Thyroid gland (tissue), 4 donors: ENCODE measurements at places on chromosomes 11 and 22. TPM values are rescaled to one million over a fixed set of nuclear protein-coding genes. Genes with fewer than 3 reads are reported as not detected.
A peak's percentile ranks its signal among the peaks of the same experiment; 100 is the strongest.

- H3K4me1 ChIP-seq: peaks cover 2% of the 10 kb centered on the region
- H3K27ac ChIP-seq: no peak overlapping the region
- H3K27me3 ChIP-seq: no peaks in the 10 kb centered on the region
- no peaks in the 10 kb centered on the region for H3K36me3 ChIP-seq
Measured at GRCh38 chr11:5547982-5548381, 358 bp downstream of the OR52H1 start.

DNA sequence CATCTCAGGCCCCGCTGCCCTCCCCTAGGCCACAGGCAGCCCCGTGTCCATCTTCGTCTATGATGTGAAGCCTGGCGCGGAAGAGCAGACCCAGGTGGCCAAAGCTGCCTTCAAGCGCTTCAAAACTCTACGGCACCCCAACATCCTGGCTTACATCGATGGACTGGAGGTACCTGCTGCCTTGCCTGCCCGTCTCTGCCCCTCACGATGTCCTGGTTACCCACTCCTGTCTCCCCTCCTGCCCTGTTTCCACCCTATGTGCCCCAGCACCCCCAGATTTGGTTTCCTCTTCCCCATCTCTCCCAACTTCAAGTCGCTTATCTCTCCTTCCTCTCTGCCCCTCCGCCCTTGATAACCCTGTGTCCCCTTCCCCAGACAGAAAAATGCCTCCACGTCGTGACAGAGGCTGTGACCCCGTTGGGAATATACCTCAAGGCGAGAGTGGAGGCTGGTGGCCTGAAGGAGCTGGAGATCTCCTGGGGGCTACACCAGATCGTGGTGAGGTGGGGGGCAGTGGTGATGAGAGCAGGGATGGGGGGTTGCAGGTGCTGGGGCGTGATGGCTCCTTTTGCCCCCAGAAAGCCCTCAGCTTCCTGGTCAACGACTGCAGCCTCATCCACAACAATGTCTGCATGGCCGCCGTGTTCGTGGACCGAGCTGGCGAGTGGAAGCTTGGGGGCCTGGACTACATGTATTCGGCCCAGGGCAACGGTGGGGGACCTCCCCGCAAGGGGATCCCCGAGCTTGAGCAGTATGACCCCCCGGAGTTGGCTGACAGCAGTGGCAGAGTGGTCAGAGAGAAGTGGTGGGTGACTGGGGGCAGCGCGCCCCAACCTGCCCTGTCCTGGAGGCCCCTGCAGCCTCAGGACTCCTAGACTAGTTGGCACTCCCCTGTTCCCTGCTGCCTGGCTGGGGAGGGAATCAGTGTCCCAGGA, 930 bp downstream of the SCYL1 start:
- peaks cover 20% of the 10 kb centered on the region for H3K36me3 ChIP-seq
- H3K27ac ChIP-seq: peak overlapping the region; percentile 86
- no peaks in the 10 kb centered on the region for H3K27me3 ChIP-seq
- H3K4me3 ChIP-seq: peak overlapping the region; percentile 96

- H3K27ac ChIP-seq: no peak overlapping the region
- H3K4me3 ChIP-seq: no peak overlapping the region
- H3K36me3 ChIP-seq: no peaks in the 10 kb centered on the region
- H3K27me3 ChIP-seq: no peaks in the 10 kb centered on the region
- peaks cover 8% of the 10 kb centered on the region for H3K4me1 ChIP-seq
- DNase-seq: no peak
Measured at GRCh38 chr11:107842412-107843100, 16.0 kb downstream of the SLC35F2 start.

GRCh38 chr22:47091246-47091651, 328.8 kb downstream of the TBC1D22A start:
- no peak overlapping the region for H3K4me3 ChIP-seq
- DNase-seq: peak; percentile 85
- H3K27ac ChIP-seq: peak overlapping the region; percentile 99
- H3K4me1 ChIP-seq: peaks cover 39% of the 10 kb centered on the region

DNA sequence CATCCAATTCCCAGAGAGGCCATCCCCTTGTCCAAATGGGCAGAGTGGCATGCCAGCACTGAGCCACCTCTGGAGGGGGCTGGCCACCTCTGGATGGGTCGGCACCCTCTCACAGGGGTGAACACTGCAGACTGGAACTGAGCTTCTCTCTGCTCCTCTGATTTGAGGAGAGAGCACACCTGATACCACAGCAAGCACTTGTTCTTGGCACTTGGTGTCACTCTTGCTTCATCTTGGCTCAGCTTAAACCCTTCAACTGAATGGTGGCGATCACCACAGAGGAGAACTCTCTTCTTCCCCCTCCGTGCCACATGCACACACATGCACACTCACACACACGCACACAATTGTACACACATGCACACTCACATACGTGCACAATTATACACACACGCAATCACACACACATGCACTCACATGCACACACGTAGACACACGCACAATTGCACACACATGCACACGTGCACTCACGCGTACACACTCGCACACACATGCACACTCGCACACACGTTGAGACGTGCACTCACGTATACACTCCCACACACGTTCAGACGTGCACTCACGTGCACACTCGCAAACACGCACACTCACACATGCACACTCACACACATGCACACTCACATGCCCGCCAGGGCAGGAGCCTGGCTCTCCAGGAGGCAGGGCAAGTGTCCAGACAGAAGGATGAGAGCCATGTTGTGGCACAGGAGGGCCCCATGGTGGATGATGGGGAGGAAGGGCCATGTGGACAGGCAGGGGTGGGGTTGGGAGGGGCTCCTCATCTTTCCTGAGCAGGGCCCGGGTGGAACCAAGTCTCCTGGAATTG, 23.4 kb downstream of the OVOL1 start:
- H3K27ac ChIP-seq: no peak overlapping the region
- no peaks in the 10 kb centered on the region for H3K36me3 ChIP-seq
- DNase-seq: no peak
- no peak overlapping the region for H3K4me3 ChIP-seq
- H3K4me1 ChIP-seq: no peaks in the 10 kb centered on the region

DNA sequence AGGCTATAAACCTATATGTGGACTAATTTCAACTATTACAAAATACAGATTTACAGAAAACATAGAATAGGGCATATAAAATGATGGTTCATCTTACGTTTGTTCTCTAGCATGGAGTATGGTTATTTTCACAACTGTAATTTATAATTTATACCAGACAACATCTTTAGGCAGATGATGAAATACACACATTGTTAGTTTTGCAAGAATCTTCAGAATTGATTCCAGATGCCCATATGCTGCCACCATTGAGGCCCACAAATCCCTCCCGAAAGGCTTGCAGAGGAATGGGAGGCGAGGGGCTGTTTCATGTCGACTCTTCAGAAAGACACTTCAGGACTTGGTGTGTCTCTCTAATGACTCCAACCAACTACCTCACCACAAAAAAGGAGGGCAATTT, 6.2 kb downstream of the PTPN5 start:
- H3K27ac ChIP-seq: no peak overlapping the region
- no peaks in the 10 kb centered on the region for H3K27me3 ChIP-seq
- H3K4me3 ChIP-seq: no peak overlapping the region
- H3K36me3 ChIP-seq: no peaks in the 10 kb centered on the region

FBXO7 gene
- total RNA-seq: 321 TPM

GRCh38 chr11:23851216-23851615, 645.6 kb upstream of the LUZP2 start:
- no peaks in the 10 kb centered on the region for H3K36me3 ChIP-seq
- no peaks in the 10 kb centered on the region for H3K27me3 ChIP-seq
- no peaks in the 10 kb centered on the region for H3K4me1 ChIP-seq
- H3K4me3 ChIP-seq: no peak overlapping the region

DNA sequence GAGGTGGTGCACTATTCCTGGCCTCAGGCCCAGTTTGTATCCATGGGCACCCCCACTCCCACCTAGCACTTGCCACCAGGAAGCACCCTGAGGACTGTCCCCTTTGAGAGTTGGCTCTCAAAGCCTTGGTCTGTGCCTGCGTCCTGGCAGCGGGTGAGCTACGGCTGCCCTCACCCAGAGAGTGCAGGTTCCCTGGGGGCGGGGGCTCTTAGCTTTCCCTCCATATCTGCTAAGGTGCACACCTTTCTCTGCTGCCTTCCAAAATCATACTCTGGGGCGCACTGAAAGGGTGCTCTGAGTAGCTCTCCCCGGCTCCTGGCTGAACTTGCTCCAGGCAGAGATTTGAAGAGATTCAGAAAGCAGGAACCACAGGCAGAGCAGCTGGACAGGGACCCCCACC, 7.1 kb downstream of the KCNQ1 start:
- H3K27me3 ChIP-seq: no peaks in the 10 kb centered on the region
- no peak overlapping the region for H3K4me3 ChIP-seq
- H3K4me1 ChIP-seq: peaks cover 16% of the 10 kb centered on the region

TRIM29 gene
- total RNA-seq: 3.7 TPM

- no peaks in the 10 kb centered on the region for H3K27me3 ChIP-seq
- H3K4me1 ChIP-seq: no peaks in the 10 kb centered on the region
- no peak overlapping the region for H3K27ac ChIP-seq
- no peak overlapping the region for H3K4me3 ChIP-seq
- no peaks in the 10 kb centered on the region for H3K36me3 ChIP-seq
Measured at GRCh38 chr22:49052023-49052538, 775.6 kb downstream of the BRD1 start.

GRCh38 chr22:46738647-46739093, 618 bp upstream of the CERK start:
- no peaks in the 10 kb centered on the region for H3K36me3 ChIP-seq
- no peaks in the 10 kb centered on the region for H3K27me3 ChIP-seq
- H3K27ac ChIP-seq: peak overlapping the region; percentile 90
- no peak for DNase-seq

- no peaks in the 10 kb centered on the region for H3K27me3 ChIP-seq
- H3K4me3 ChIP-seq: no peak overlapping the region
- H3K4me1 ChIP-seq: no peaks in the 10 kb centered on the region
- no peak for DNase-seq
Measured at GRCh38 chr11:71330349-71330748, 78.0 kb upstream of the SHANK2 start.

ARHGAP20 gene
- total RNA-seq: 12.7 TPM

DNA sequence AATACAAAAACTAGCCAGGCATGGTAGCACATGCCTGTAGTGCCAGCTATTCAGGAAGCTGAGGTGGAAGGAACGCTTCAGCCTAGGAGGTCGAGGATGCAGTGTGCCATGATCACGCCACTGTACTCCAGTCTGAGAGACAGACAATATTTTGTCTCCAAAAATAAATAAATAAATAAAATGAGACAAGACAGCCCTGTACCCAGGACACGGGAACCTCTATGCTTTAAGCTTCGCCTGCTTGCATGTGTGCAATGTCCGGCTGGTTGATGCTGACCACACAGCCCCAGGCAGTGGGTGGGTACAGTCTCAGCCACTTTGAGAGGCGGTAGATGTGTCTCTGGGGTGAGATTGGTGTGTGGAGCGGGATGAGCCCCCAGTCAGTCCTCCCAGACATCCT, 52.0 kb upstream of the MPEG1 start:
- H3K4me1 ChIP-seq: peaks cover 9% of the 10 kb centered on the region
- no peaks in the 10 kb centered on the region for H3K36me3 ChIP-seq
- no peaks in the 10 kb centered on the region for H3K27me3 ChIP-seq

GRCh38 chr22:24809331-24809730, 3.3 kb downstream of the SGSM1 start:
- H3K27ac ChIP-seq: no peak overlapping the region
- no peak for DNase-seq
- H3K36me3 ChIP-seq: no peaks in the 10 kb centered on the region
- no peaks in the 10 kb centered on the region for H3K27me3 ChIP-seq
- H3K4me1 ChIP-seq: peaks cover 8% of the 10 kb centered on the region

MUC6 gene
- total RNA-seq: not detected

OR51B2 gene
- total RNA-seq: not detected

- H3K27me3 ChIP-seq: no peaks in the 10 kb centered on the region
- H3K27ac ChIP-seq: no peak overlapping the region
- H3K36me3 ChIP-seq: no peaks in the 10 kb centered on the region
- no peak for DNase-seq
Measured at GRCh38 chr11:76955459-76956114, 78.6 kb upstream of the B3GNT6 start.

C11orf91 gene
- total RNA-seq: not detected

DNA sequence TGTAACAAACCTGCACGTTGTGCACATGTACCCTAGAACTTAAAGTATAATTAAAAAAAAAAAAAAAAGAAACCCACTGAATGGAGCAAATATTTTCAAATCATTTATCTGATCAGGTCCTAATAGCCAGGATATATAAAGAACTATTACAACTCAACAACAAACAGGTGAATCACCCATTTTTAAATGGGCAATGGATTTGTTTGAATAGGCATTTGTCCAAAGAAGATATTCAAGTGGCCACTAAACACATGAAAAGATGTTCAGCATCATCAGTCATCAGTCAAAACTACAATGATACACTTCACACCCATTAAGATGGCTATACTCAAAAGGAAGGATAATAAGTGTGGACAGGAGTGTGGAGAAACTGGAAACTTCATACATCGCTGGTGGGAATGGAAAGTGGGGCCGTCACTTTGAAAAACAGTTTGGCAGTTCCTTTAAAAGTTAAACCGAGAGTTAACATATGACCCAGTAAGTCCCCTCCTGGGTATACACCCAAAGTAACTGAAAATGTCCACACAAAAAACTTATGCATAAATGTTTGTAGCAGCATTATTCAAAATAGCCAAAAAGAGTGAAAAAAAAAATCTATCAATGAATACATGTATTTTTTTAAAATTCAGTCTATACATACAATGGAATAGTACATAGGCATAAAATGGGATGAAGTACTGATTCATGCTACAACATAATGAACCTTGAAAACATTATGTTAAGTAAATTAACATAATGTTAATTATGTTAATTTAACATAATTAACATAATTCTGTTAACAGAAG, 53.1 kb downstream of the ARRB1 start:
- no peak overlapping the region for H3K27ac ChIP-seq
- H3K4me1 ChIP-seq: peaks cover 12% of the 10 kb centered on the region
- no peak for DNase-seq
- no peaks in the 10 kb centered on the region for H3K36me3 ChIP-seq

SYT9 gene
- 1.3 TPM for total RNA-seq

SLC1A2 gene
- 0.40 TPM for total RNA-seq

- no peaks in the 10 kb centered on the region for H3K36me3 ChIP-seq
- no peaks in the 10 kb centered on the region for H3K4me1 ChIP-seq
- no peaks in the 10 kb centered on the region for H3K27me3 ChIP-seq
- no peak overlapping the region for H3K4me3 ChIP-seq
- DNase-seq: peak; percentile 38
- H3K27ac ChIP-seq: no peak overlapping the region
Measured at GRCh38 chr11:117907276-117908108, 21.7 kb downstream of the TMPRSS13 start.

GRCh38 chr22:28252539-28252938, 333.5 kb upstream of the PITPNB start:
- no peaks in the 10 kb centered on the region for H3K27me3 ChIP-seq
- DNase-seq: no peak
- H3K27ac ChIP-seq: no peak overlapping the region
- H3K4me1 ChIP-seq: peaks cover 16% of the 10 kb centered on the region

SHISA8 gene
- not detected for total RNA-seq

GRCh38 chr22:36587289-36588154, 58.6 kb upstream of the EIF3D start:
- no peaks in the 10 kb centered on the region for H3K4me1 ChIP-seq
- H3K27ac ChIP-seq: no peak overlapping the region
- H3K27me3 ChIP-seq: no peaks in the 10 kb centered on the region
- no peak overlapping the region for H3K4me3 ChIP-seq
- no peak for DNase-seq

CCDC188 gene
- 2.1 TPM for total RNA-seq
